ENCODE measurements at places on chromosomes 1 and 21. TPM values are rescaled to one million over a fixed set of nuclear protein-coding genes. Genes with fewer than 3 reads are reported as not detected.
A peak's percentile ranks its signal among the peaks of the same experiment; 100 is the strongest.

- no peak overlapping the region for H3K4me3 ChIP-seq
- peaks cover 7% of the 10 kb centered on the region for H3K4me1 ChIP-seq
- peaks cover 56% of the 10 kb centered on the region for H3K36me3 ChIP-seq
- H3K27me3 ChIP-seq = no peaks in the 10 kb centered on the region
- H3K27ac ChIP-seq = no peak overlapping the region
Measured at GRCh38 chr1:43426221-43426620, 27.5 kb downstream of the HYI start.

DNA sequence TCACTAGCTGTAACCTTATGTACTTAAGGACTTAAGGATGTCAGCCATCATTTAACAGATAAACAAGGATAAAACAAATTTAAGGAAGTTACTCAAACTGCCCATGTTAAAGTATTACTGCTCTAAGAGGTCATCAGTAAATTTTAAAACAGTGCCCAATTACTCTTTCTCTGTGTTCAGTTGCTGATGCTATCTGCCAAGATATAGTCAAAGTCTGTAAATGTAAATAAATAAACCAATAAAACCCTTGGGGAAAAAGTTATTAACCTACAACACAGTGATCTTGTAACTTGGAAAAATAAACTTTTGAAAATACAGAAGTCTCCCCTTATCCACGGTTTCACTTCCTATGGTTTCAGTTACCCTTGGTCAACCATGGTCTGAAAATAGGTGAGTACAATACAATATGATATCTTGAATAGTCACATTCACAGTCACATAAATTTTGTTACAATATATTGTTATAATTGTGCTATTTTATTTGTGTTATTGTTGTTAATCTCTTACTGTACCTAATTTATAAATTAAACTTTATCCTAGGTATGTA, 501.8 kb downstream of the LMO4 start:
- no peaks in the 10 kb centered on the region for H3K36me3 ChIP-seq
- H3K27me3 ChIP-seq = no peaks in the 10 kb centered on the region
- H3K4me3 ChIP-seq = no peak overlapping the region
- no peak overlapping the region for H3K27ac ChIP-seq

Gene RPTN
- total RNA-seq = not detected

Gene AADACL4
- not detected for total RNA-seq

DNA sequence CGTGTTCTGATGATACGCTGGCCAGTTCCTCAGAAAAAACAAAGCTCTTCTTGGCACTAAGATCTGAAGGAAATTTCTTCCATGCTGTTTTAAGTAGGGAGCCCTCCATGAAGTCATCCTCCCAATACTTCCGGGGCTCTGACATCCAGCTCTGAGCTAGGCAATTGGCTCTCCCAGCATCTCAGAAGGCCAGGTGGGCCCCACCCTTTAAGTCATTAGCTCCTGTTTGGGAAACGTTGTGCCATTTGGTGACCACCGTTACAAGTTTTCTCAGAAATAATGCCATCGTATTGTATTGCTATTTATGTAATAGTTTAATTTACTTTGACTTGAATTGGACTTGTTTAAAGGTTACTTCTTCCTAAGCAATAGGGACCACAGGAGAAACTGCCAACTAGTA, 130.3 kb upstream of the EDN2 start:
- H3K4me3 ChIP-seq = no peak overlapping the region
- H3K27ac ChIP-seq = no peak overlapping the region
- no peaks in the 10 kb centered on the region for H3K27me3 ChIP-seq
- H3K36me3 ChIP-seq = peaks cover 70% of the 10 kb centered on the region
- peaks cover 36% of the 10 kb centered on the region for H3K4me1 ChIP-seq
- DNase-seq = no peak

DNA sequence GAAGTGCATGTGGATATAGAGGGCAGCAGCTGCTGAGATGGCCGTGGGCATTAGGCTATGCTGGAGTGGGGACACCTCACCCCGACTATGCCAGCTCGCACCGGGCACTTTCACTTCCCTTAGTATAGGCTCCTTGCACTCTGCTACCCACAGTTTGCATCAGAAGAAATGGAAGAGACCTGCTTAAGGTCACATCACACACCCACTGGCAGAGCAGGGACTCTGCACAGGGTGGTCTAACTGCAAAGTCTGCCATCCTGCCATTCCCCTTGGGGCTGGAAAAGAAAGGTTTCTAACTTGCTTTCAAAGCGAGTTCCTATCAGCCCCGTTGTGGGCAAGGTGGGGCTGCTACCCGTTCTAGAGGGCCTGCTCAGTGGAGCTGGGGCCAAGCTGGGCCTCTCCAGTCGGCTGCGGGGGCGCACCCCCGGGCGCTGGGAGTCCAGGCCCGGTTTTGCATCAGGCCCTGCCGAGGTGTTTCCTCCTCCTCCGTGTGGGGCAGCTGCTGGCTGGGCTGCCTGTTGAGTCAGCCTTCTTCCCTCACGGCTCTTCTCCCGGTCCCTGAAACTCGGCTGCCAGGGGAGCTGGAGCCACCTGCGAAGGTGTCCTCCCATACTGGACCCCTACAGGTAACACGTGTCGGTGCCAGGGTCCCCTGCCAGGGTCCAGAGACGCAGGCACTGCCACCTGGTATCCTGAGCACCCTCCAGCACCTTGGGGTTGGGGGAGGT, at the start of gene SYTL1:
Gene SYTL1, plus strand, starts transcription at position 498 of the 728 bp plus-strand sequence. CDS start 3,313 bp downstream, outside the sequence.
- peak; percentile 90 for DNase-seq
- peaks cover 18% of the 10 kb centered on the region for H3K36me3 ChIP-seq
- peak within 1 kb of the TSS; percentile 87 for H3K27ac ChIP-seq
- peak within 1 kb of the TSS; percentile 86 for H3K4me3 ChIP-seq

Gene OR6Y1
- total RNA-seq = not detected

DNA sequence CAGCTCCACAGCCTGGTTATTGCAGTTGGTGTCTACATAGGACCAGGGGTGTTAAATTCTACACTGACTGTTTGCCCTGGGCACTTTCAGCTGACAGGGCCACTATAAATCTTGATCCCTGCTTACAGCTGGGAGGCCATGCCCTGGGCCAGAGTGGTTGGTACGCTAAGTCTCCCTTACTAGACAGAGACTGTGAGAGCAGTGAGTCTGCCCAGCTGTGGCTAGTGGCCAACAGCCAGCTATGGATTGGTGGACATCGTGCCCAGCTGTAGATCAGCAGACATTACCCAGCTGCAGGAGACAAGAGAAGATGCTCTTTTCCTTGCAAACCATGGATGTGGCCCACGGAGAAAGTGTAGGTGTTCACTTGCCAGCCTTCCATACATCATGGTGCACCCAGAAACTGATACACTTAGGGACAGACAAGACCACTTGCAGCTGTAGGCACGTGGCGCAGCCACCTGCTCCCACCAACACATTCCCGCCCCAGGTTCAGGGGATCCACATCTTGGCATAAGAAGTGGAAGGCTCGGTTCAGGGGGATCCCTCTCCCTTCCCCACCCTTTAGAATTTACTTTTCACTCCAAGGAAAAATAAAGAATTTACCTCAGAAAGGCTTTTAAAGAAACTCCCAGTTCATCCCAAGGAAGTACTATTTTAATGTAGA, 16.4 kb upstream of the PAX7 start:
- no peaks in the 10 kb centered on the region for H3K4me1 ChIP-seq
- H3K27me3 ChIP-seq = peaks cover 15% of the 10 kb centered on the region
- no peak for DNase-seq
- H3K27ac ChIP-seq = no peak overlapping the region
- H3K4me3 ChIP-seq = no peak overlapping the region

DNA sequence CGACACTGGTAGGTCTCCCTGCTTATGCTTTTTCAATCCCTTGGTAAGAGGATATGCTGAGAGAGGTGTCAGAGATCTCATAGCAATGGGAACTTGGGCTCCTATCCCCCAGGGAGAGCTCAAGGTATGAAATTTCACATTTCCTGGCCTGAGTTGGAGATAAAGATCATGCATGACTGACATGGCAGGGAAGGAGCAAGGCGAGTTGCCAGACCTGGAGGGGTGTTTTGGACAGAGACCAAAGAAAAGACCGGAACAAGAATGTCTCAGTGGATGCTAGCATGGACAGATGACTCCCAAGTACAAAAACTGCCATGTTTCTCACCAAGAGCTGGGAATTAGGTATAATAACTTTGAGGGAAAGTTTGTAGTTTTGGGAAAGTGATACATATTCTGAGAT, 334.1 kb upstream of the B3GALT2 start:
- H3K4me3 ChIP-seq = no peak overlapping the region
- no peaks in the 10 kb centered on the region for H3K36me3 ChIP-seq
- no peak overlapping the region for H3K27ac ChIP-seq
- H3K27me3 ChIP-seq = no peaks in the 10 kb centered on the region
- H3K4me1 ChIP-seq = peaks cover 4% of the 10 kb centered on the region
- DNase-seq = no peak

- H3K36me3 ChIP-seq = no peaks in the 10 kb centered on the region
- no peak for DNase-seq
- H3K4me1 ChIP-seq = peaks cover 10% of the 10 kb centered on the region
- no peak overlapping the region for H3K4me3 ChIP-seq
Measured at GRCh38 chr1:221912230-221912629, 170.3 kb upstream of the DUSP10 start.

GRCh38 chr1:211885747-211886522, 55.4 kb upstream of the LPGAT1 start:
- H3K36me3 ChIP-seq = no peaks in the 10 kb centered on the region
- no peak overlapping the region for H3K27ac ChIP-seq
- no peak overlapping the region for H3K4me3 ChIP-seq
- no peak for DNase-seq
- peaks cover 16% of the 10 kb centered on the region for H3K27me3 ChIP-seq

Gene OR2M4
- total RNA-seq = not detected

DNA sequence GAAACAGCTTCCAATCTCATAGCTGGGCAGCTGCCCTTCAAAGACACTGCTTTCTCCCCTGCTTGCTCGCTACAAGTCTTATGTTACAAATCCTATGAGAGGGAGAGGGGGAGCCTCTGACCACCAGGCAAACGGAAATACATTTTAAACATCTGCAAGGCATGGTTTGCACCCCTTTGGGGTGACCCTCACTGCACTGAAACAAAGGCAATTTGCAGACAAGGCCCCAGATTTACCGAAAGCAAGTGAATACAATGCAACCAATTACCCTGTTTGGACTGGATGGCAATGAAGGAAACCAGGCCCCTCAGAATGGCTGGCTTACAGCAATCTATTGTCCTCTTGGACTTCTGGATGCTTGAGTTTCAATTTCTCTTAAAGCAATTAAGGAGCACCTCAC, 11.8 kb upstream of the ATP13A2 start:
- H3K36me3 ChIP-seq = peaks cover 67% of the 10 kb centered on the region
- H3K27ac ChIP-seq = no peak overlapping the region
- no peak overlapping the region for H3K4me3 ChIP-seq

GRCh38 chr1:68375919-68376318, 73.8 kb downstream of the RPE65 start:
- no peaks in the 10 kb centered on the region for H3K27me3 ChIP-seq
- DNase-seq = no peak
- no peaks in the 10 kb centered on the region for H3K4me1 ChIP-seq
- no peaks in the 10 kb centered on the region for H3K36me3 ChIP-seq

GRCh38 chr1:24507405-24507804, 4.8 kb downstream of the RCAN3 start:
- no peaks in the 10 kb centered on the region for H3K27me3 ChIP-seq
- DNase-seq = peak; percentile 76
- H3K4me1 ChIP-seq = peaks cover 65% of the 10 kb centered on the region
- H3K4me3 ChIP-seq = peak overlapping the region; percentile 74

DNA sequence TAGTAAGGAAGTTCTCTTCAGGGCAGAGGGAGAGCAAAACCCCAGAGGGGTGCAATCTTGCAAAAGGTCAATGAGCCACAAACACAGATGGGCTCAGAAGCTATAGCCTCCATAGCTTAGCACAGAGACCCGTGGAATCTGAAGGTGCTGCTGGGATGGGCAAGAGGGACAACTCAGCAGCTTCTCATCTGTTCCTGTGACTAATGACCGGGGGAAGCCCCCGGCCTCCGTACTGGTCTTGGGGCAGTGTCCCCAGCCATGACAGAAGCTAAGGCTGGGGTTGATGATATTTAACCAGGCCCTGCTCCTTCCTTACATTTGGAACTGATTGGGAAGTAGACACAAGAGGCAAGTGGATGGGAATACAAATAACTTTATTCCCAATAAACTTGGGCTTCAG, 19.1 kb downstream of the EXOC8 start:
- no peak overlapping the region for H3K4me3 ChIP-seq
- no peak overlapping the region for H3K27ac ChIP-seq
- H3K27me3 ChIP-seq = peaks cover 6% of the 10 kb centered on the region
- H3K36me3 ChIP-seq = no peaks in the 10 kb centered on the region
- DNase-seq = no peak
